ENCODE measurements at places on chromosomes 2 and 18.

DNA sequence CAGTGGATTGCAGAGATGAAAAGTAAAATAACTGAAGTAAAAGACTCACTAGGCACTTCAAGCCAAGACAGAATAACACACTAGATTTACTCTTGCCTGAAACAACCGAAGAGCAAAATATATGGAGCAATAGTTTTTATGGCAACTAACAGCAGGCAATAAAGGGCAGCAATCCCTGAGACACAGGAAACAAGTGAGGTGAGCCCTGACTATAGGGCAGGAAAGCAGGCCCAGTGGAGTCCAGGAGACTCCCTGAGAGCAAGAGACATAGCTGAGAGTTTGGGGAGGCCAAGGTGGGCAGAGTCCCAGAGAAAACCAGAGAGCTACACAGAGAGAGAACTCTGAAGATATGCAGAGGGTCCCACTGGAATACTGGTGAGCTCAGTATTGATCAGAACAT lies 18.8 kb downstream of the FARSB start:
- no peak for DNase-seq

DNA sequence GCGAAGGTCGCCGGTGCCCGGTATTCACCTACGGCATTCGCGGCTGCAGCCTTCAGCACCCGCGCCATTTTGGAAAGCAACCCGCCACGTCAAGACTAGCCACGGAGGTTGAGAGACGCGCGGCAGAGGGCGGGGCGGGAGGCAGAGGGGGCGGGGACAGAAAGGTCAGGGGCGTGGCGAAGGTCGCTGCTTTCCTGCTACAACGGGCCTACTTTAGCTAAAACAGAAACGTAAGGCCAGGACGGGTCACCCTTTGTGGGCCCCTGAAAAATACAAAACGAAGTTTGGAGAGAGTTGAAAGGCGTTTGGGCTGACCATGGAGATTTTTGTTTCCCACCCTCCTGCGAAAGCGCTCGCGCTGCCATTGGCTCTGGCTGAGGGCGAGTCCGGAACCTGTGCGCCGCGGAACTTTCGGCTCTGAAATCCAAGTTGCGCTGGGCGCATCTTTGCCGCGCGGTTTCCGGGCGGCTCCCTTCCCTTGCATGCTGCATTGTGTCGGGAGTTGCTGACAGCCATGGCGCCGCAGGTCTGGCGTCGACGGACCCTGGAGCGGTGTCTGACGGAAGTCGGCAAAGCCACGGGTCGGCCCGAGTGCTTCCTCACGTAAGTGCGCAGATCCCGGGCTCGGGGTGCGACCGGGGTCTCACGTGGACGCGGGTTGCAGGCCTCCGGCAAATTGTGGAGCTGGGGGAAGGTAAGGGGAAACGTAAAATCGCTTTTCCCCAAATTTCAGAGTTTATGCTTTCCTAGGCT lies at the start of the genes MCEE and MPHOSPH10:
Gene MCEE, minus strand, starts transcription at position 78 of the 753 bp plus-strand sequence. Its CDS starts 10 bp downstream, at position 68.
Gene MPHOSPH10, plus strand, starts transcription at position 483 of the 753 bp plus-strand sequence. Its CDS starts 32 bp downstream, at position 515.
- DNase-seq = peak; percentile 92

- peak; percentile 11 for DNase-seq
Observed at GRCh38 chr18:31538837-31539236, 40.9 kb downstream of the DSG2 start.

GRCh38 chr2:83661711-83662110 lies 797.4 kb downstream of the SUCLG1 start:
- DNase-seq = no peak

DNA sequence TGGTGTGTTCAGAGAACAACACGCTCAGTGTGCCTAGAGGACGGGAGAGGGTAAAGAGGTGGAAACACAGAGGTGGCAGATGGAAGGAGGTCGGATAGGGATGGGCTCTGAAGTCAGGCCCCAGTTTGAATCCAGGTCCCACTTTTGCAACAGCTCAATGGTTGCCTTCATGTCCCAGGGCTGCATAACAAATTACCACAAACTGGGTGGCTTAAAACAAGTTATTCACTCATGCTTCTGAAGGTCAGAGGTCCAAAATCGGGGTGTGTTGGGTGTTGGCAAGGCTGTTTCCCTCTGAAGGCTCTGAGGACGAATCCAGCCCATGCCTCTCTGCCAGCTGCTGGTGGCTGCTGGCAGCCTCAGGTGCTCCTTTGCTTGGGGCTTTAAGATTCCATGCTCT lies 12.7 kb upstream of the ADCY3 start:
- no peak for DNase-seq

GRCh38 chr2:212489719-212490346 lies 48.8 kb downstream of the ERBB4 start:
- DNase-seq = no peak

DNA sequence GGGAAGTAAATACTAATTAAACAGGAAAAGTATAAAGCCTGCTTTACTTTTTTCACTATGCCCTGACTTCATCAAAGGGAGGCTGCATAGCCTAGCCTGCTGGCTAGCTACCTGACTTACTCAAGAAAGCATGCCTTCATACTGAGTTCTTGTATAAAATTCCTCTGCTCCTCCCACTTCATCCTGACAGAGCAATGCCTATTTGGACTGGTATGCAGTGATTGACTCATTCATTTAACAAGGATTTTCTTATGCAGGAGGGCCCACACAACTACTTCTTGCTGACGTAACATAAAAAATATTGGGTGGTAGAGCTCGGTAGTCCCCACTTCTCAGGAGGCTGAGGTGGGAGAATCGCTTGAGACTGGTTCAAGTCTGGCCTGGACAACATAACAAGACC lies 70.5 kb downstream of the PRPF40A start:
- DNase-seq = peak; percentile 84

- no peak for DNase-seq
Observed at GRCh38 chr2:216880509-216881184, 20.8 kb upstream of the TNP1 start.

GRCh38 chr2:51368250-51368649 lies 336.3 kb upstream of the NRXN1 start:
- DNase-seq = no peak

DNA sequence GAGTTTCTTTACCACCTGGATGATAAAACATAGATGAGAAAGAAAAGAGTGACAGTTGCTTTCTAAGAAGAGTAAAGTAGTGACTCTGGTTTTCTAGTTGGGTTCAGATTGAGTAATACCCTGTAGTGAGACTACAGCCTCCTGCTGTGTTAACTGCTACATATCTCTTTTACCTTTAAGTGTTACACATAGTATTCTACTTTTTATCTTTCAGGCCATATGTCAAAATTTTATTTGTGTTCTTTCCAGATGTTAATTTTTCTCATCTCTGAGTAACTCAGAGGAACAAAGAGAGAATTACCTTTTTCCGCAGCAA lies 348.2 kb downstream of the CTNNA2 start:
- no peak for DNase-seq

Measured in kidney tubule cell (primary cell).